ENCODE measurements at places on chromosomes 3 and 15.

DNA sequence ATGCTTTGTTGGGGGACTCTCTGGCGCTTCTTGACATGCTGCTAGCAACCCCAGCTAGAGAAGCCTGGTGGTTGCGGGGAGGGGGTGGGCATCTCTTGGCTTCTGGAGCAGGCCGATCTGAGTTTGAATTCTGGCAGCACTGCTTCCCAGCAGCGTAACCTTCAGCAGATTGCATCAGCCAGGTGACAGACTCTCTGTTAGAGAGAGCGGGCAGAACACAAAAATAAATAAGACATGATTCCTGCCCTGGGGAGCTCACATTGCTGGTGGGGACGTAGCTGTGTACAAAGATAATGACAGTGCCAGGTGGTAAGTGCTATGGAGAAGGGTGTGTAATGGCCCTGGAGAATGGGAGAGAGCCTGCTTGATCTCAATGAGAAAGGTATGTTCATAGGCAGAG lies 87.4 kb downstream of the THSD4 start:
- DNase-seq = no peak

DNA sequence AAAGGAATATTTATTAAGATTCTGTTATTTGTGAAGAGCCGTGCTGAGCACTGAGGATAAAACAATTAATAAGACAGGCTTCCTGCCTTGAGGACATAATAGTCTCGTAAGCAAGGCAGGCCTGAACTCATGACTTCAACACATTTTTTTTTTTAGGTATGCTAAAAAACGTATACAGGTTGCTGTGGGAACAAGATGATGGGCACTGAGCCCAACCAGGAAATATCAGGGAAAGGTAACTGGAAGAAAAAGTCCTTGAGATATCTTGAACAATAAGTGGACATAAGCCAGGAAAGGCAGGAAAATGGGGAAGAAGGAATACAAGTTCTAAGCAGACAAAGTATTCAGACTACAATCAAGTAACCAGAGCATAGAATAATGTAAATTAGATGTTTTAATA lies 26.1 kb downstream of the CERS3 start:
- no peak for DNase-seq

DNA sequence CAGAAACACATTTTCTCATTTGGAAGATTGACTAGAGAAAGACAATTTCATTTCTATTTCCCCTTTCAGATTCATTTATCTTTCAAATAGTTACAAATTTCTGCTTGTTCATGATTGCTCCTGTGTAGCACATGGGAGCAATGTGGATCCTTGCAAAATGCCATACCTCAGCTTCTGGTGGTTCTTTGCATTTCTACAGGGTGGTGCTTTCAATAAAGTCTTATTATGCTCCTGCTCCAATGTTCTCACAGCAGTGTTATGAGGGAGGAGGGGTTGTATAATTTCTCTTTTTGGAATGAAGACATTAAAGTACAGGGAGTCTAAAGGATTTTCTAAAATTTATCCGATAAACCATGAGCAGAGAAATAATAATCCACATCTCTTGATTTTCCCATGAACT lies 280.1 kb upstream of the ATP10A start:
- no peak for DNase-seq

DNA sequence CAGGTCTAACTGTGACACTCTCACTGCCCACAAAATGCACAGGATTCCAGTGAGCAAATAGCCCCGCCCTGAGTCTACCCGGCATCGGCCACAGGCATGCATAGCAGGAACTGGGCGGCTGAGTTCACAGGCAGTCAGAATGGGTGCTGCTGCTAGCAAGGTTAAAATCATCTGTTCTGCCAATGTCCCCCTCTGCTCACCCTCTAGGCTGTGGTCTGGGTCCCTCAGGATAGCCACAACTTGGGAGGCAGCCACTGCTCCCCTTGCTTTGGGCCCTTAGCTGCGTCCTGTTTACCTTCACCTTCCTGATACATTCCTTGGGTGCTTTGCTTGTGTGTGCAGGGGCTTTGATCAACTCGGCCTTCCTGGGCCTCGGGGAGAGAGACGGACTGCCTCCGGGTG lies 232.9 kb upstream of the RGMA start:
- DNase-seq = no peak

DNA sequence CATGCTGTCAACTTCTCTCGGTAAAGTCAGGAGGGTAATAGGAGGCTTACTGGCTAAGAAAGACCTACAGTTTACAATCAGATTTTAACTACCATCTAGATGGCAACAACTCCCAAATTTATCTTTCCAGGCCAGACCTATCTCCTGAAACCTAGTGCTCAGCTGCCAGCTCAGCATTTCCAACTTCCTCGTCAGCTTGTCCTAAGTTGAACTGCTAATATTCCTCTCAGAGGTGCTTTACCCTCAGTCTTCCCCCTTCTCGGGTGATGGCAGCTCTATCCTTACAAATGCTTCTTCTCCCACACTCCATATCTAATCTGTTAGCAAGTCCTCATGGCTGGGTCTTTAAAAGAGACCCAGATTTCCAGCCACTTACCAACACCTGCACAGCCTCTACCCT lies 36.9 kb upstream of the UBE2E2 start:
- DNase-seq = no peak

GRCh38 chr3:22526266-22526837 lies 676.8 kb upstream of the UBE2E2 start:
- DNase-seq = no peak

DNA sequence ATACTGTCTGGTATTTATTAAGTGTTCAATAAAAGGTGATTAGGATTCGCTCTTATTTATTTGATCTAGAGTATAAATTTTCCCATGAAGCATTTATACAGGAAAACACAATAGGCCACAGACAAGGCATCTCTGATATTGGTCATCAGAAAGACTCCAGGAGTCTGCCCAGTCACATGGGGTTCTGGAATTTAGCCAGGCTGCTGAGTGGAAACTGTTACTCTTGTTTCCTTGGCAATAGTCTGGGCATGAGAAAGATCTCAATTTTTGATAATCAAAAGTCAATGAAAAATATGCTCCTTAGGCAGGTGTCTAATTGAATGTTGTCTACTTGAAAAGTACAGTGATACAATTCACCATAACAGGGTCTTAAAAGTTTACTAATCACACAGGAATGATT lies 161.2 kb downstream of the FRMD5 start:
- no peak for DNase-seq

- no peak for DNase-seq
Observed at GRCh38 chr3:34780973-34781372, 858.4 kb upstream of the ARPP21 start.

GRCh38 chr3:108673988-108674661 lies 83.1 kb downstream of the RETNLB start:
- no peak for DNase-seq

- no peak for DNase-seq
Observed at GRCh38 chr3:181555681-181556080, 156.0 kb upstream of the SOX2 start.

- no peak for DNase-seq
Observed at GRCh38 chr3:7205535-7205934, 344.6 kb downstream of the GRM7 start.

DNA sequence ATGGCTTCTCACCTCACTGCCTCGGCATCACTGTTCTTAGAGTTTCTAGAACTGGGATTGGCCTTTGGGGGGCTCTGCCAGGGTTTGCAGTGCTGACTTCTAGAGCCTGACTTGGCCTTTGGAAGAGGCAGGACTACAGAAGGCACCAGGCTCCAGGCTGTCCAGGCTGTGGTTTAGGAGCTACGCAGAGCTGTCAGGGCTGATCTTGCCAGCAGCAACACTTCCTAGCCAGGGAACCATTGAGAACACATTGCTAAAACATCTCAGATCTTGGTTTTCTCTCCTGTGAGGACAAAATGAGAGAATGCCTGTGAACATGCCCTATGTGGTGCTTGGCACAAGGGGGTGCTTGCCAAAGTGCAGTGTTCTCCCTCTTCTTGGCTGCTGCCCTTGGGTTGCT lies 34.6 kb upstream of the APEH start:
- DNase-seq = no peak

DNA sequence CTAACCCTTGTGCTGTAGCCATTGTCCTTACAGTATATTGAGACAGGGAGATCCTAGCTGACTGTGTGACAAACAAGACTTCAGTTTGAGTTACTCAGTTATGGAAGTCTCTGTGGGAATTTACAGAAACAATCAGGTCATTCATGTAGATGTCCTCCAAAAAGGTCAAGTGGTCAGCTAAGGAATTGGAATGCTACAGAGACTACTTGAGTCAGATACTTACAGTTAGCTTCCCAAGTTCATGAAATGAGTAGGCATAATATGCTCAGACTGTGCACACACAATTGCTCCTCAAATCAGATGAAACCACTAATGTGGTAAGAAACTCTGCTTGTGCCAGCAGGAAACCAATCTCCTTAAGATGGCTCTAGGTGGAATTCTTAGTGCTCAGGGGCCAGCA lies 985.7 kb downstream of the NSUN3 start:
- no peak for DNase-seq

DNA sequence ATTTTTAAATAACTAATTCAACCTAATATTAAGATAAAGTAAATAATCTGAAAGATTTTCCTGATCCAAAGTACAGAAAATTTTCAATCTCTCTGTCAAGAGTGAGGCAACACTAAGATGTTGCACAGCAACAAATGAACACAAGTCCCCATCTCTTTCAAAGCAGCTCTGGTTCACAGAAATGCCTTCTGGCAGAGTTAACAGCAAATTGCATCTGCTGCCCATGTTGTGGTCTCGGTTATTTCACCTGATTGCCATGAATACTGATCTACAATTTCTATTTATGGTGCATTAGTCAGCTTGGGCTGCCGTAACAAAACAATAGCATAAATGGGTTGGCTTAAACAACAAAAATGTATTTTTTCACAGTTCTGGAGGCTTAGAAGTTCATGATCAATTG lies 167.3 kb downstream of the BCHE start:
- no peak for DNase-seq

GRCh38 chr15:61118885-61119284 lies 110.2 kb downstream of the RORA start:
- no peak for DNase-seq

GRCh38 chr3:31213869-31214486 lies 318.7 kb upstream of the STT3B start:
- DNase-seq = no peak

GRCh38 chr3:49020330-49021212 lies 1.4 kb upstream of the NDUFAF3 start:
- peak; percentile 60 for DNase-seq

DNA sequence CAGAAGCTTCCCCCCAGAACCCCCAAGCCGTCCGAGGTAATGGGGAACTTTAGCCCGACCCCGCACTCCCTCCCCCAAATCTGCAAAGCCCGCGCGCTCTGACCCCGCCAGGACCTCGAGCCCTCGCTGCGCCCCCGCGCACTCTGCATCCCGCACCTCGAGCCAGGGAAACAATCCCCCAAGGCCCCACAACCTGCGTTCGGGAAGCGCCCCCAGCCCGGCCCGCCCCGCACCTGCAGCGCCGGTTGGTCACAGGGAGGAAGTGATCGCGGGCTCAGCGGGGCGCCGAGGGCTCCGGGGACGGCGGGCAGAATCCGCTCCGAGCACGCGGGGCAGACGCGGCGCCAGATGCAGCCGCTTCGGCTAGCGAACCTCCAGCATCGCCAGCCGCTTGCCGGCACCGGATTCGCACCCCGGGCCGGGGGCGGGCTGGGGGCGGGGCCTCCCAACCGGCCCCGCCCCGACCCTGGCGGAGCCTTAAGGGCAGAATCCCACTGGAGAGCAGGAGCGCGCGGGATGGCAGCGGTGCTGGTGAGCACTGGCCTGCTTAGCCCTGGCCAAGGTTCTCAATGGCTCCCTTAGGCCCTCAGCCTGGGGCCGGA lies at the start of gene CAMKV:
CAMKV (minus strand) TSS at position 382 of the 602 bp plus-strand sequence. CDS start 7,518 bp downstream, outside the sequence.
- DNase-seq = peak; percentile 63

DNA sequence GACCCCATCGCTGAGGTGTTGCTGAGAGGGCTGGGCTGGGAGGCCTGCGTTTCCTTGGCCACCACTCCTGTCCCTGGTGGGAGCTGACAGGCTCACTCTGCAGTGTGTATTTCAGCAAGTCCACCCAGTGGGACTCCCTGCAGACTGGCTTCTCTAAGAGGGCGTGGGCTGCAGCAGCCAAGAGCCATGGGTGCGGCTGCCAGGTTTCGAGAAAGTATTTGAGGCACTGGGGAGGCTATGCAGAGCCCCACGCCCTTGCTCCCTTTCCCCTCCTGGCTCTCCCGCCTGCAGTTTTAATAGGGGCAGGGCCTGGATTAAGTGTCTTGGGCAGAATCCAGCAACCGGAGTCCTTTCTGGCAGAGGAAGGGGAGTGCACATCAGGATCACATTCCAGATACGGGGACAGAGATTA lies 242.1 kb downstream of the THSD4 start:
- peak; percentile 19 for DNase-seq

- no peak for DNase-seq
Observed at GRCh38 chr15:68205558-68205944, 419 bp upstream of the CALML4 start.

- DNase-seq = no peak
Observed at GRCh38 chr3:171833789-171834460, 9.2 kb upstream of the TMEM212 start.

DNA sequence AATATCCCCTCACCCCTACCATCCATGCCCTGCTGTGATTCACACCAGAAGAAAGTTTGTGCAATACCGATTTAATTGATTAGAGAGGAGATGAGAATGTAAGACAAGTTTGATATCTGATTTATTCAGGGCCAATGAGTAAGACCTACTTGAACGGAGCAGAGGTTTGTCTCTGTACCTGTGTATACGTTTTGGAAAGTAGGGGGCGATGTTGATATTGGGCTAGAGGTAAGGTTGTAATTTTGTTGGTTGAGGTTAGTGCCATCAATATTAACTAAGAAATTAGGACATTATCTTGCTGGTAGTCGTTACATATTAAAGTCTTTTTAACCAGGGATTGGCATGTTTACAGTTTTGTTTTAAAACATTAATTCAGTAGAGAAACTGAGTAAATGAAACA lies 20.5 kb downstream of the EAF2 start:
- no peak for DNase-seq

- no peak for DNase-seq
Observed at GRCh38 chr3:190119461-190120268, 1.0 kb downstream of the P3H2 start.

Measured in WERI-Rb-1 (cell line).